ENCODE measurements at places on chromosomes 3 and 15. TPM values are rescaled to one million over a fixed set of nuclear protein-coding genes. Genes with fewer than 3 reads are reported as not detected.

The LMAN1L gene
- not detected for total RNA-seq

- no peak for DNase-seq
These were observed 509.9 kb downstream of the MECOM start for GRCh38 chr3:169153656-169154055.

The AMIGO3 gene
- total RNA-seq: not detected

The CCR9 gene
- total RNA-seq: not detected

The XCR1 gene
- not detected for total RNA-seq

The NR2E3 gene
- under 0.01 TPM for total RNA-seq

GRCh38 chr15:40787344-40787841 lies 17.6 kb downstream of the C15orf62 start:
- DNase-seq: peak; percentile 62

- DNase-seq: no peak
These were observed 25.8 kb downstream of the AQR start for GRCh38 chr15:34943711-34944110.

The CKMT1A gene
- not detected for total RNA-seq

DNA sequence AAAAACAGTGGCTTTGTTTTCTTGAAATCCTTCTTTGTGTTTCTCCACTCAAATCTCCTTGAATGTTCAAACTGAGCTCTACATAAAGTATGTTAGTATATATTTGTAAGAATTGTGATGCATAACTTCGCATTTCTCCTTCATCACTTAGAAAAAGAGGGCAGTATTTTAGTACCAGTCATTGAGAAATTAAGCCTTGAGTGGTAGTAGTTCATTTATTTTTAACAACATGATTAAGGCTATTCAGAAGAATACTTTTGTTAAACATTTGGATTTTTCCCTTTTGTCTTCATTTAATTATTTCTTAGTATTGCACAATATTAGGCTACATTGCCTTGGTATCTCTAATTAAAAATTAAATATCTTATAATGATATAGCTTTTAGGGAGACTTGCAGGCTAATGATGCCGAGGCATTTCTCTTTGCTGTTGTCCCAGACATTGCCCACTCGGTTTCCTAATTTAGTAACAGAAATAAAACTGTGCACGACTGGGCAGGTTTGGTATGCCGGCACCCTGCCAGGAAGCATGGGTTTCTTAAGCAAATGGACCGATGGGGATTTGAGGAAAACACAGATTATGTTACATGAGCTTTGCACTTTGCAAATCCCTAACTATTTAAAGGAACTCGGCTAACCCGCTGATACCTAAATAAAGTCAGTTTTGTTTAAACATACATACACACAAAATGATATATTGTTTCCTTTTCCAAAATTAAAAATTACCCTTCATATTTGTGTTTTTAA lies 54.7 kb downstream of the LRRC28 start:
- peak; percentile 87 for DNase-seq

DNA sequence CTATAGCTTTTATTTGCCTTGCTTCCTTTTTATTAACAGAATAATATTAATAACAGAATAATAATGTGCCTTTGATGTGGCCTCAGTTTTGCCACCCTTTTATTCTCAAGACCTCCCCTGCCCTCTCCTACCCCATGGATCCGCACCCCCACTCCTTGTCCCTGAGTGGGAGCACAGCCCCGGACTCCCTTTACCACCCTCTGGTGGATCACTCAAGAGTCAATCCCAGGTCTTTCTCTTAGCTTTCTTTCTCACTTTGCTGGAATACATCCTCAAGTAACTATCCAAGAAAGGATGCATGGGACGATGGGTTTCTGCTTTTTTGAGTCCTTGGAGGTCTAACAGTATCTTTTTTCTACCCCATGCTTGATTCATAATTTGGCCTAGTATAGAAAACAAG lies 63.4 kb downstream of the KLF13 start:
- DNase-seq: no peak

DNA sequence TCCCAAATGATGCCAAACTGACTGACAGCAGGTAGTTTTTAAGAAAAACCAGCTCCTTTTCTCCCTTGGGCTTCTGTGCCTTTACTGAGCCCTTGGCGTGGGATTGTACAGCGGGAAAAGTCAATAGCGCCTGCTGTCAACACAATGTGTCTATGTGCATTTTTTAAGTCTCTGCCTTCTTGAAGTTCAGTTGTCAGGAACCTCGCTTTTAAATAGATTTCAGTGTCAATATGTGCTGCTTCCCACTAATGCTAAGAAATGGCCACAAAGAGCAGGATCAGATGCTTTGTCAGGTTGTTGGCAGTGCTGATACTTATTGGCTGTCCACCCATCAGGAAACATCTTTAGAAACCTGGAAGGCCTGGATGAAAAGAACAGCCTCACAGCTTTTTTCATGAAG lies 424.4 kb downstream of the C3orf38 start:
- DNase-seq: no peak

The MEX3B gene
- 6.7 TPM for total RNA-seq

DNA sequence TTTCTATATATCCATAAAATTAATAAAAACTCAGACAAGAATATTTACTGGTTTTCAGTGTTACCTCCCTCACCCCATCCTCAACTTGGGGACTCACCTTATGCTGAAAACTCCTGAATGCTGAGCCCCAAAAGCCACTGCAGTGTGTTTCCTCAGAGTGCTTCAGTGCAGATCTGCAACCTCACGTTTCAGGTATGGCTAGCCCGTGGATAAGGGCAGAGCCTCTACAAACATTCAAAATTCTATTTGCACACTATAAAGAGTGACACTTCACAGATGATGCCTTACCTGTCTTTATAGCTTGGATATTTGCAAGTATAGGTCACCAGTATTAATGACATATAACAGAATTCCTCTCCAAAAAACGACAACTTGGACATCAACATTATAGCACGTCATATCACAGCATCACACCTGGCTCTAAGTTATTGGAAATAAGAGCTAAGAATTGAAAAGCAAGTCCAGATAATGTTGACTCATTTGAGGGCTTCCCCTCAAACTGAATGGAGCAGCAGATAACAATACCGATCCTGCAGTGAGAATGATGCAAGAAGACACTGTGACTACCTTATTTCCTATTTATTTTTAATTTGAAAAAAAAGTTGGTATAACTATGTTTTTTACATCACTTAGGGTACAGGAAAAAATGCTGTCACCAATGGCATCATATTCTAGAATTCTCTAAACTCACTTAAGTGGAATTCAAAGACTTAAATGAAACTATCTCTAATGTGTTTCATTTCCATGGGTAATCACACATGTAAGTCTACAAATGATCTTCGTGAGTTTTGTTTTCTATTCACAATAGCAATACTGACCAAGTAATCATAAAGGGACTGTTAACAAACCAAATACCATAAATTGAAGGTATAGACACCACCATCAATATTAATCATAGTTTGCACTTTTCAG lies 40.7 kb upstream of the RSL24D1 start:
- no peak for DNase-seq

The CAMP gene
- total RNA-seq: not detected

DNA sequence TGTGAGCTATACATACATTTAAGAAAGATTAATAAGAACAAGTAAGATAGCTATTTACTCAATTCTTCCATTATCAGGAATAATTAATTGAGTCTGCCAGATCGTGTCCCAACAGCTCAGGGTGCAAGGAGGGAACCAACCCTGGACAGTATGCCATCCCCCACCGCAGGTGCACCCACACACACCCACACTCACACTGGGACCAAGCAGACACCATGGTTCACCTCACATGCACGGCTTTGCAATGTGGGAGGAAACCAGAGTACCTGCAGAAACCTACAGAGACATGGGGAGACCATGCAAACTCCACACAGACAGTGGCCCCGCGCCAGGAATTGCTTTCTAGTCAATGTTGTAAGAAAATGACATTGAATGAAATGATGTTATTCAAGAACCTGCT lies 20.0 kb upstream of the TJP1 start:
- no peak for DNase-seq
